H4 (cell line): ENCODE measurements at places on chromosomes 6 and 20. TPM values are rescaled to one million over a fixed set of nuclear protein-coding genes. Genes with fewer than 3 reads are reported as not detected.

- no peak for DNase-seq
Measured at GRCh38 chr20:63119121-63119962, 96.6 kb downstream of the YTHDF1 start.

Gene TFAP2A
- 5.0 and 5.4 TPM in 2 replicates for total RNA-seq

GRCh38 chr6:45922728-45923351, 92.8 kb downstream of the CLIC5 start:
- peak; percentile 89 for DNase-seq

DNA sequence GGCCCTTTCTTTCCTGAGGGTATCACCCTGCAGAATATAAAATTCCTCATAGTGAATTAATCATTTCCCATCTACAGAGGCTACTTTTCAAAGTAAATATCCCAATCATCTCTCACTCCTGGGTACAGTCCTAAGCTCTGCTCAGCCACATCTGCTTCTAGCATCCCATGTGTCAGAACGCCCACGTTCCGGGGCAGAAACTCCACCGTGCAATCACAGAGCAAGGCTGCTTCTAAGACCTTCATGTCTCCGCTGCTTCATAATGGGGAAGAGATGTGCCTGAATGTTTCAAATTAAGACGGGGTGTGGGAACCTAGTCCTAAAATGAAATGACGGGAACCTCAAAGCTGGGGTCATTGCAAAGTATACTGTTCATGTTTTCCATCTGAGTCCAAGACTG, 208.8 kb upstream of the GMDS start:
- no peak for DNase-seq

DNA sequence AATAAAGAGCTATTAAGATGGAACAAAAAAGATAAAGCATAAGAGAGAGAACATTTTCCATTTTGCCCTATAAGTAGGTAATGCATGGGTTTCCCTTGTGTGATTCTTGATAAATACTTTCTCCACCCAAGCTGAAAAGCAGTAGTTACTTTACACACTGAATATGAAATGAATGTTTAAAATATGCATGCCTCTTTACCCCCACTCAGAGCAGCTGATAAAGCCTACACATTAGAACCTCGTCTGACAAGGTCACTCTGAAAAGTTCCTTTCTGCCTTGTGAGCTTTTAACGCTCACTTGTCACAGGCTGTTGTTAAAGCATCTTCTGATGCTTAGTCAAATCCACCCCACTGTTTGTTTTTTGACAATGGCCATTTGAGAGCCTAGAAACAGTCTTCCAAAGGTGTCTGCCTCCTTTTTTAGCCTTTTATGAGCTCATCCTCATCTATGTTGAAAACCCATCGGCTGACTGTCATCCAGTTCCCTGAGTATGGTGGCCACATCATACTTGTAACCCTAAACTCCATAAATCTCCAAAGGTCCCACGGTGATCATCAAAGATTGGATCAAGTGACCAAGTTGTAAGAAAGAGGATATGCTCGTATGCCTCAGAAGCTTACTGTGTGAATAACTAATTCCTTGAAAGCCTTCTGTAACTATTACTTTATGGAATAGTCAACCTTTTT, 102.8 kb downstream of the ATXN1 start:
- no peak for DNase-seq
